Thoracic aorta (tissue), 2 donors: ENCODE measurements at places on chromosomes 4 and X.

GRCh38 chr4:26207631-26208030 is 113.2 kb upstream of the RBPJ start:
- H3K27me3 ChIP-seq: no peaks in the 10 kb centered on the region
- no peak for DNase-seq
- no peak overlapping the region for H3K27ac ChIP-seq
- peaks cover 9% of the 10 kb centered on the region for H3K4me1 ChIP-seq
- no peak overlapping the region for H3K4me3 ChIP-seq

DNA sequence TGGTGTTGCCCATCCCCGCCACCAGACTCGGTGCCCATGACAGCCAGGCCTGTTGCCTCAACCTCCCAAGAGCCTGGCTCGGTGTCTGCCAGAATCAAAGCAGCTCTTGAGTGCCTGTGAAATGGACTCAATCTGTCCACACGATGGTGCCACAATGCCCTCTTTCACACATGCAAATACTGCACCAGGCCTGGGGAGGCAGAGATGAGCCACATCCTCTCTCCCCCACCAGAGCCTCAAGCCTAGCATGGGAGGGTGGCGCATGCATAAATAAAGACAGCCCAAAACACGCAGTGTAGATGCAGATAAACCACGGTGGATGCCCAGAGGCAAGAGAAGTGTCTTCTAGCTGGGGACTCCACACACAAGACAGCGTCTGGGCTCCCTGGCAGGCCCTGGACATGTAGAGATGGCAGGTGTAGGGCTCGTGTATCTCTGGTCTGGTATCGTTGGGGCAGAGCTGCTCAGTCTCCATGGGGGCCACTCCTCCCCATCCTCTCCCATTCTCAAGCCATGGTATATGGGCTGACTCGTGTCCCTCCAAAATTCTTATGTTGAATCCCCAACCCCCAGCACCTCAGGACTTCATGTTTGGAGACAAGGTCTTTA is 65.6 kb downstream of the JAKMIP1 start:
- H3K27ac ChIP-seq: no peak overlapping the region
- no peaks in the 10 kb centered on the region for H3K4me1 ChIP-seq
- no peaks in the 10 kb centered on the region for H3K36me3 ChIP-seq
- DNase-seq: no peak
- no peak overlapping the region for H3K4me3 ChIP-seq

DNA sequence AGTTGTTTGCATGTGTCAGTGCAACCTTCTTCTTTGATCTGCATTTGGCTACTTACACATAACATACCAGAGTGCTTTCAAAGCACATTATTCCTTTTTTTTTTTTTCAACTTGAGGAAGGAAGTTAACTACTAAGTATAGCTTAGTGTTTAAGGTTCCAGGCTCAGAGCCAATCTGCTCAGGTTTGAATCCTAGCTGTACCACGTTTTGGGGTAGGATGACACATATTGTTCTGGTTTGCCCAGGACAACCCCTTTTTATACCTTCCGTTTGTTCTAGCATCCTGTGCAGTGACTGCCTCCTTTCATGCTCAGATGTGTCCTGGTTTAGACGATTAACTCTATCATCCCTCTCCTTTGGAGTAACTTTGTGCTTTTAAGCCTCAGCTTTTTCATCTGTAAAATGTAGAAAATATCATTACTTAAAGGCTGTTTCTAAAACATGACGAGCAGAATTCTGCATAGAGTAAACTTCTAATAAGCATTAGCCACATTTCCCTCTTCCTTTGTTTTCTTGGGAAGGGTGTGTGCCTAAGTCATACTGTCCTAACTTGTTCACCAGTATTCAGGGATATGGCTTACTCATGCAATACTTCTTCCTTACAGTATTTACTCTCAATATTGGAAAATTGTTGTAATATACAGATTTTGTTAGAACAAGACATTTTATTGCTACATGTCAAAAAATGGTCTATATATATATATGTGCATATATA is 281.3 kb downstream of the C4orf33 start:
- no peak overlapping the region for H3K27ac ChIP-seq
- no peaks in the 10 kb centered on the region for H3K36me3 ChIP-seq
- no peak for DNase-seq

DNA sequence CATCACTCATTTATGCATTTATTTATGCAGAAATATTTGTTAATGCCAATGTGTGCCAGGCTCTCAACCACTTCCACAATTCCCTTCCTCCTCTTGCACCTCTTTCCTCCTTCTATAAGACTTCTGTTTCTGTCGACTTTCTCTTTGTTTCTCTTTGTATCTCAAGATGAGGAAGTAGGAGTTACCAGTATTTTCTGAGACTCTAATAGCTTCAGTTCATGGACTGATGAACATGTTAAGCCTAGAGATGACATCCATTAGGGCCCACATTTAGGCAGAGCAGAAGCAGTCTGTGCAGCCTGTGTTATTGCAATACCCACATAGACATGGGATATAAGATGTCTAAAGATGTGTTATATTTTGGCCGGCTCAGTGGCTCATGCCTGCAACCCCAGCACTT is 241.8 kb upstream of the SMIM31 start:
- DNase-seq: no peak
- H3K4me1 ChIP-seq: no peaks in the 10 kb centered on the region
- no peaks in the 10 kb centered on the region for H3K27me3 ChIP-seq
- H3K4me3 ChIP-seq: no peak overlapping the region

DNA sequence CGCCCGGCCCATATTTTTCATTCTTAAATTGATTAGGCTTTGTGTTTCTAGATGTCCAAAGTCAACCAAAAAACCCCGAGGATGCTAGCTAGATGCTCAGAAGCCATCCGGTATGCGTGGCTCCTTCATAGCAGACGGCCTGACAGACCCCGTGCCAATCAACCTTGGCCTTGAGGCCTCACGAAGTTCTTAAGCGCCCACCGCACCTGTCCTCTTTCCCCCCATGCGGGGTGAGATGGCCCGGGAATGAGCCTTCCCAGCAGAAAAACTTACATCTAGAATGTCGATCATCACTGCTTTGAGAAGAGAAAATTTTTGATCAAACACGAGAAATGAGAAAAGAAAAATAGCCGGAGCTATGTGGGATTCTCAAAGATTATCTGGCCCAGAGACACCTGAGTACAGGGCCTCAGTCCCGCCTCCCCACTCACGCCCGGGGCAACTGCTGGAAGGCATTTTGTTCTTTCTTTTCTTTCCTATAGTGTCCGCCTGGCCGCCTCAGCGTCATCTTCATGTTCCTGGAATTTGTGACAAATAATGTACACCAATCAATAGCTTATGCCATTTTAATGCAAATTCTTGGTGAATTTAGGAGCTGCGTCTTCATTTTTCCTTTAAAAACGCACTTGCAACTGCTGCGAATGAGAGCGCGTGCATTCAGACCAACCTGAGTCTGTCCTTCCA is 1.6 kb upstream of the NAT8L start:
- no peak for DNase-seq
- no peak overlapping the region for H3K4me3 ChIP-seq
- H3K36me3 ChIP-seq: no peaks in the 10 kb centered on the region
- H3K27ac ChIP-seq: no peak overlapping the region
- H3K27me3 ChIP-seq: no peaks in the 10 kb centered on the region
- H3K4me1 ChIP-seq: peaks cover 9% of the 10 kb centered on the region

- H3K27ac ChIP-seq: no peak overlapping the region
- H3K4me3 ChIP-seq: no peak overlapping the region
- H3K27me3 ChIP-seq: no peaks in the 10 kb centered on the region
- H3K36me3 ChIP-seq: no peaks in the 10 kb centered on the region
- H3K4me1 ChIP-seq: no peaks in the 10 kb centered on the region
These were observed 1289.6 kb upstream of the TENM3 start for GRCh38 chr4:180953572-180953971.

GRCh38 chrX:38627683-38628082 is 66.3 kb downstream of the TSPAN7 start:
- no peak for DNase-seq
- no peak overlapping the region for H3K27ac ChIP-seq
- no peaks in the 10 kb centered on the region for H3K27me3 ChIP-seq
- H3K4me3 ChIP-seq: no peak overlapping the region
- no peaks in the 10 kb centered on the region for H3K4me1 ChIP-seq

DNA sequence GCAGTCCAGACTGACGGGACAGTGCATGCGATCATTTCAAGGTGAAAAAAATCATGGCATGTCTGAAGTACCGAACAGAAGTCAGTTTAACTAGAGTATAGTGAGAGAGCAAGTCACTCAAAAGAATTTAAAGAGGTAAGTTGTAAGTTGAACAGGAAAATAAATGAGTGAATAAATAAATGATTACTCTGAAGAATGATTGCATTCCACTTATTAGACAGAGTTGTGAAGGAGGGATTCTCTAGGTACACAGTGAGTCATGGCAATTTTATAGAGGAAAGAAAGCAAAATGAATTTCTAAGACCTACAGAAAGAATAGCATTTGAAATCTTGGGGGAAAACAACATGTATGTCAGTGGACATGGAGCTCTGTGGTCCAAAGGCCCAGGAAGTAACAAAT is 37.1 kb upstream of the SLC7A11 start:
- no peak overlapping the region for H3K27ac ChIP-seq
- DNase-seq: no peak
- no peaks in the 10 kb centered on the region for H3K27me3 ChIP-seq
- no peaks in the 10 kb centered on the region for H3K36me3 ChIP-seq
- H3K4me3 ChIP-seq: no peak overlapping the region
- H3K4me1 ChIP-seq: peaks cover 4% of the 10 kb centered on the region

- H3K36me3 ChIP-seq: no peaks in the 10 kb centered on the region
- no peak for DNase-seq
- no peaks in the 10 kb centered on the region for H3K4me1 ChIP-seq
- H3K4me3 ChIP-seq: no peak overlapping the region
These were observed 517.4 kb downstream of the RPA4 start for GRCh38 chrX:97401154-97401553.

DNA sequence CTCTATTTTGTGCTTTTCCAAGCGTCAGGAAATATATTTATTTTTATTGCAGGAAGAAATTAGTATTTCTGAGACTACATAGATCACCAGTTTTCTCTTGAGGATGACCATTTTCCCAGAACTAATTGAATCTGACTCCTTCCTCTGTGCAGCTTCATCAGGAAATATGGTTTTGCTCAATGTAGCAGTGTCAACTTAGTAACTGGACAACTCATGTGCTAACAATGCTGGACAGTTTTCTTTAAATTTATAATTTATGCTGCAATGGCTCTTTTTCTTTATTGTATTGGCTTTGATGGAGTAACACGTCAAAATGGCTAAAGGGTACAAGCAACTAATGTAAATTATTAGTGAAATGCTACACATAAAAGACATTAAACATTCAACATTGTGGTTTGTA is 531.5 kb downstream of the ANKRD50 start:
- DNase-seq: no peak
- H3K27me3 ChIP-seq: no peaks in the 10 kb centered on the region
- peaks cover 18% of the 10 kb centered on the region for H3K4me1 ChIP-seq
- no peak overlapping the region for H3K27ac ChIP-seq
